ENCODE measurements at places on chromosomes 4 and X. TPM values are rescaled to one million over a fixed set of nuclear protein-coding genes. Genes with fewer than 3 reads are reported as not detected.

DNA sequence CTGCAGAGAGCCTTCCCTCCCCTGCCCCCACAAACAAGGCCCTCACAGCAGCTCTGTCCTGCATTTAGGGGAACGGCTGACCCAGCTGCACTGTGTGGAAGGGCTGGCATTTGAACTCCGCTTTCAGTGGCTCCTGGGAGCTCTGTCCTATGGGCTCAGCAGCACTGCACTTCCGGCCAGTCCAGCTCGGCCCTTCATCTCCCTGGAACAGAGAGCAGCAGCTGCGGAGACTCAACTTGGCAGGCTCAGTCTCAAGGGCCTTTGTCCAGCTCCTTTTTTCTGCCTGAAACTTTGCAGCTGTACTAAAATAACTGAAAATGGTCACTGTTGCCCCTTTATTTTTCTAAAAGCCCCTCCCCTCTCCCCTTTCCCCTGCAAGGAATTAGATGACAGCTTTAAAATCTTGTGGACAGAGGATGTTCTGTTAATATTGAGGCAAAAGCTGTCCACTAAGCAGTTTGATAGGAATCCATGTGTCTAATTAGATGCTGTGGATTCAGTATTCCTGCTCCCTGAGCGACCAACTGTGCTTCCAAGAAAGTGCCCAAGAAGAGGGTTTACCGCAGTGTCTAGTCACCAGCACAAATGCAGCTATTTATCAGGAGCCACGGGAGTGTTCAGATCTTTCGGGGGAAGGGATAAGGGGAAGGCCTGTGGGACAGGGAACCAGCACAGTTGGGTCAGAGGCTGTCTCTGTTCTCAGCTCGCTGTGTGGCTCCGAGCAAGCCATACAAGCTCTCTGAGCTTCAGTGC lies 133.1 kb downstream of the AFAP1 start:
- peak; percentile 81 for DNase-seq

- no peak for DNase-seq
These were observed 67.5 kb downstream of the COQ2 start for GRCh38 chr4:83216959-83217683.

GRCh38 chrX:63758011-63758410 lies 27.0 kb downstream of the ARHGEF9 start:
- DNase-seq = no peak

DNA sequence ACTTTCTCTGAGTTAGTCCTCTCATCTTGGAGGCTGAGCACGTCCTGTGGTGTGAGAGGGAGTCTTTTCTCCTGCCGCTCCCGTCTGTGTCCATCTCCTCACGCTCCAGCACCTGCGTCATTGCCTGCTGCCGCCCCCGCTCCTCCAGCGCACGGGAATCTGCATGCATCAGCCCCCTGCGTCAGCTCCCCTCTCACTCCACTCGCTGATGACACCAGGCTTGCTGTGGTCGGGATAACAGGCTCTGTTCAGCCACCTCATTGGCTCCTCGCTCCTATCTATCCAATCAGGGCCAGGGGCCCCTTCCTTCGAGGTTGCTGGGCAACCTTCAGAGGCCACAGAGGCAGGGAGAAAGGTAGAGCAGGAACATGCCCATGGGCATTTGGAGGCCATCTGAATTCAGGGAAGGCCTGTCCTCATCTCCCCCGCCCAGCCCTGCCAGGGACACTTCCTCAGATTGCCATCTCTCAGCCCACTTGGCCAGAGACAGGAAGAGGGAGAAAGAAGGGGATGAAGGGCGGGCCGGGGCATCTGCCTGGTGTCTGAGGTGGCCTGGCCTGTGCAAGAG lies 9.3 kb downstream of the ZNF185 start:
- no peak for DNase-seq

DNA sequence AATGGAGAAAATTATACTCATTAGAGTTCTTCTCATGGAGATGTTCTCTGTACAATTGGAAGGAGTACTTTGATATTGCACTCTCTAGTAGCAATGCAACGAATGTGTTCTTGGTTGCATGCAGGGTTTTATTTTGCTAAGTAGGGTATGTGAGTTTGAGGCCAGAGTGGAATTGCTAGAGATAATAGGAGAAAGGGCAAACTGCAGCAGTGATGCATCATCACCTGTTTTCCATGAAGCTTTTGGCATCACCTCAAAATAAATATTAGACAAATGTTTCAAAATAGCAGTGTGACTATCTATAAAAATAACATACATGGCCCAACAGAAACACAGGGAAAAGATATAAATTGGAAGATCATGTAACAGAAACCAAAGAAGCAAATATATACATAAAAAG lies 93.3 kb downstream of the TIGD2 start:
- no peak for DNase-seq

- DNase-seq = no peak
These were observed 78.8 kb upstream of the BANK1 start for GRCh38 chr4:101711590-101712260.

GRCh38 chr4:27604692-27605091 lies 744.1 kb downstream of the STIM2 start:
- DNase-seq = no peak

The DCX gene
- total RNA-seq = not detected

The IL21 gene
- not detected for total RNA-seq

The C4orf51 gene
- total RNA-seq = not detected

The FATE1 gene
- total RNA-seq = 0.36 TPM

The ADGRG4 gene
- total RNA-seq = 0.18 TPM

The SLC16A2 gene
- total RNA-seq = 18.2 TPM

The PRKG2 gene
- total RNA-seq = 3.2 TPM

The TMLHE gene
- total RNA-seq = 20.1 TPM

The FAM149A gene
- 17.2 TPM for total RNA-seq

Data from sciatic nerve (tissue), 2 donors.